ENCODE measurements at places on chromosomes 6 and 20.

GRCh38 chr6:3260296-3260695 is 1.5 kb downstream of the PSMG4 start:
- no peak for DNase-seq
- peaks cover 8% of the 10 kb centered on the region for H3K36me3 ChIP-seq
- peak overlapping the region; percentile 98 for H3K4me3 ChIP-seq

GRCh38 chr6:42028234-42029061 is 21.9 kb upstream of the TAF8 start:
- peaks cover 44% of the 10 kb centered on the region for H3K36me3 ChIP-seq
- peak overlapping the region; percentile 66 for H3K4me3 ChIP-seq
- no peaks in the 10 kb centered on the region for H3K27me3 ChIP-seq
- H3K27ac ChIP-seq = peak overlapping the region; percentile 77

DNA sequence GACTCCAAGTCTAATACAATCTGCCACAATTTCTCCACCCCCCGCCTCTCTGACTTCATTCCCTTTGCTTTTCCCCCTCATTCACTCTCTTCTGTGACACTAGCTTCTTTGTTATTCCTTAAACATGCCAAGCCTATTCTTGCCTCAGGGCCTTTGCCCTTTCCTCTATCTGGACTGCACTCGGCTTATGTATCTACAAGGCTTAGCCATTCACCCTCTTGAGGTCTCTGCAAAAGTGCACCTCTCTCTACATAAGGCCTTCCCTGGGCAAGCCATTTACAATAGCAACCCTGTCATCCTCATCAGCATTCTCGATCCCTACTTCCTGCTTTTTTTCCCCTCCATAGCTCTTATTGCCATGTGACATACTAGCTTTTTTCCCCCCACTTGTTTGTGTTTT is 168.9 kb downstream of the PDSS2 start:
- DNase-seq = no peak
- peaks cover 6% of the 10 kb centered on the region for H3K4me1 ChIP-seq
- no peaks in the 10 kb centered on the region for H3K27me3 ChIP-seq
- no peak overlapping the region for H3K4me3 ChIP-seq
- H3K36me3 ChIP-seq = no peaks in the 10 kb centered on the region

- no peak overlapping the region for H3K27ac ChIP-seq
- no peak for DNase-seq
- H3K4me1 ChIP-seq = no peaks in the 10 kb centered on the region
- no peak overlapping the region for H3K4me3 ChIP-seq
Observed at GRCh38 chr20:34781220-34781619, 44.2 kb downstream of the NCOA6 start.

DNA sequence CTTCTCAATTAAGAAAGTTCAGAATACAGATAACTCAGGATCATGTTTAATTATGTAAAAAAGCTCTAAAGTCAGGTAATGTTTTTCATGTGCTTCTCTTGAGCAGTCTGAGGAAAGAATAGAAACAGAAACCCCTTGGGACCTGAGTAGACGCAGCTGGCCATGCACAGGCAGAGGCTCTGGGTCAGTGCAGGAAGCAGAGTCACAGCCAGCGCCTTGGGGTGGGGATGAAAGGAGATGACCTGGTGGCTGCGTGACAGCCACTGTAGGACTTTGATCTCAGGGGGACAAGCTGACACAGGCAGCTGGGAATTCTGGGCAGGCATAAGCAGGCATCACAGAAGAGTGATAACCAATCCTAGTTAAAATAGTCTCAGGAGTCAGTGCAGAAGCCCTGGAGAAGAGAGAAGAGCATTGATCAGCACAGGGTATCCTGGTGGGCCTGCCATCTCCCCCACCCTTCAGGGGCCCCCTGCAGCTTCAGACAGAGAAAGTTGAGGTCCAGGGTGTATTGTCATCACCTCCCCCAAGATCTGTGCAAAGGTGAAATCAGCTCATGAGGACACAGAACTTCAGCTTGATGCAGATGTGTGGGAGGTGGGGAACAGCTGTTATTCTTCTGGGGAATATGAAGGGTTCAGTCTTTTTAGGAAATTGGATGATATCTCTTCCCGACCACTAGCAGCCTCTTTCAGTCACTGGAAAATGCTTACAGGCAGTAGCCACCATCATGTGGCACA is 6.4 kb downstream of the HLA-DQB1 start:
- peaks cover 58% of the 10 kb centered on the region for H3K36me3 ChIP-seq
- peak overlapping the region; percentile 81 for H3K27ac ChIP-seq
- peaks cover 38% of the 10 kb centered on the region for H3K4me1 ChIP-seq
- H3K27me3 ChIP-seq = no peaks in the 10 kb centered on the region
- no peak for DNase-seq

DNA sequence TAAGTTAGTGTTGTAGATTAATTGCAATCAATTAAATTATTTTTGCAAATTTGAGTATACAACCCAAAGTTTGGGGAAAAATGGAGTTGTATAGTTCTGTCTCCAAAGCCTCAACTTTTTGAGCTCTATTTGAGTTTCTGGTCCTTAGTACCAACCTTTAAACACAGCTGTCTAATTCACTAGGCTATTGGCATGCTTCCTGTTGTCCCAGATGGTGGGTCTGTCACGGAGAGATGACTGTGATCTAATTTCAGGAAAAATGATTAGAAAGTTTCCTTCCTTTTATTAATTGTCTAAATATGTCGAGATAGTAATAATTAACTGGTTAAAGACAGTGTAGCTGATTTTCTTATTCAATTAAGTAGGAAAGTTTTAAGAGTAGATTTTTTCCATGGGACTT is 109.6 kb downstream of the SCAF8 start:
- no peak overlapping the region for H3K27ac ChIP-seq
- no peak overlapping the region for H3K4me3 ChIP-seq
- peaks cover 5% of the 10 kb centered on the region for H3K36me3 ChIP-seq
- H3K27me3 ChIP-seq = no peaks in the 10 kb centered on the region
- no peak for DNase-seq

- DNase-seq = no peak
- H3K36me3 ChIP-seq = peaks cover 2% of the 10 kb centered on the region
- peaks cover 1% of the 10 kb centered on the region for H3K27me3 ChIP-seq
- H3K4me1 ChIP-seq = no peaks in the 10 kb centered on the region
- no peak overlapping the region for H3K4me3 ChIP-seq
Observed at GRCh38 chr20:19735446-19735845, 22.6 kb upstream of the RIN2 start.

DNA sequence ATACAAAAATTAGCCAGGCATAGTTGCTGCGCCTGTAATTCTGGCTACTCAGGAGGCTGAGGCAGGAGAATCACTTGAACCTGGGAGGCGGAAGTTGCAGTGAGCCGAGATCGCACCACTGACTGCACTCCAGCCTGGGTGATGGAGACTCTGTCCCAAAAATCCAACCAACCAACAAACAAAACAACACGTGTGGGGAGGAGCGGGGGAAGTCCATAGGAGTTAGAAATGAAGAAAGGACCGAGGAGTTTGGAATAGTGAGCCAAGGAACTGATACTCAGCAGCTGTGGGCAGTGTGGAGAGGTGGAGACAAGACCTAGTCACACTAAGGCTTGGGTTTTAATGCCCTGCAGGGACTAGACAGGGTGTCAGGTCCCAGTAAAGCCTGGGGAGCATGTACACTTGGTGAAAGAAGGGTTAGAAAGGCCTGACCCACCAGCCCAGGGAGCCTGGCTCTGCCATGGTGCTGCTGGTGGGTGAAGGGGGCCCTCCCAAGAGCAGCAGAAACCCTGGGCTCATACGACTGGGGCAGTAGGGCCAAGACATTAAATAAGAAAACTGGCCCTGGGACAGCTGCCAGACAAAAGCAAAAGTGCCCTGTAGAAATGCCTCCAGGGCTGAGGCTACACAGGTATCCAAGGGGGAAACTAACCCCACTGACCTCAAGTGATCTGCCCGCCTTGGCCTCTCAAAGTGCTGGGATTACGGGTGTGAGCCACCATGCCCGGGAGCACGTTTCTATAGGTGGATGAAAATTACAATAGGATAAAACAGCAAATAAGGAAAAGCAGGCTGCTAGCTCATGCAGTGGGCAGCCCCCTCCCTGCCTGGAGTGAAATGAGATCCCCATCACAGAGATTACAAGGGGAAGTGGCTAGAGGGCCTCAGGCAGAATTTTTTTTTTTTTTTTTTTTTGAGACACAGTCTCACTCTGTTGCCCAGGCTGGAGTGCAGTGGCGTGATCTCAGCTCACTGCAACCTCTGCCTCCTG is 58.0 kb downstream of the MYH7B start:
- H3K36me3 ChIP-seq = peaks cover 54% of the 10 kb centered on the region
- no peak for DNase-seq
- no peaks in the 10 kb centered on the region for H3K4me1 ChIP-seq
- no peaks in the 10 kb centered on the region for H3K27me3 ChIP-seq

DNA sequence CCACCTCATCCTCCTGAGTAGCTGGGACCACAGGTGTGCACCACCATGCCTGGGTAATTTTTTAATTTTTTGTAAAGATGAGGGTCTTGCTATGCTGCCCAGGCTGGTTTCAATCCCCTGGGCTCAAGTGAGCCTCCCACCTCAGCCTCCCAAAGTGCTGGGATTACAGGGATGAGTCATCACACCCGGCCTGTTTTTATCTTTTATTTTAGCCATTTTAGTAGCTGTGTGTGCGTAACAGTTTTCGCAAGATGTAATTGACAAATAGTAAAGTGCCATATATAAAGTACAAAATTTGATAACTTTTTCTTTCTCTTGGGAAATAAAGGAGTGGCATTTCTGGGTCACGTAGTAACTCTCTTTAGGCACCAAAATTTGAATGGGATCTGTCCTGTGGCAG is 21.4 kb downstream of the SNAI1 start:
- DNase-seq = no peak
- peaks cover 26% of the 10 kb centered on the region for H3K27me3 ChIP-seq
- H3K36me3 ChIP-seq = peaks cover 2% of the 10 kb centered on the region
- H3K4me1 ChIP-seq = peaks cover 7% of the 10 kb centered on the region
- H3K27ac ChIP-seq = no peak overlapping the region
- H3K4me3 ChIP-seq = no peak overlapping the region

- H3K36me3 ChIP-seq = no peaks in the 10 kb centered on the region
- DNase-seq = no peak
- H3K27me3 ChIP-seq = no peaks in the 10 kb centered on the region
- no peak overlapping the region for H3K27ac ChIP-seq
- no peak overlapping the region for H3K4me3 ChIP-seq
- no peaks in the 10 kb centered on the region for H3K4me1 ChIP-seq
Observed at GRCh38 chr6:130964808-130965604, 98.0 kb downstream of the EPB41L2 start.

- H3K4me3 ChIP-seq = no peak overlapping the region
Observed at GRCh38 chr20:63477061-63477616, 4.7 kb upstream of the KCNQ2 start.

DNA sequence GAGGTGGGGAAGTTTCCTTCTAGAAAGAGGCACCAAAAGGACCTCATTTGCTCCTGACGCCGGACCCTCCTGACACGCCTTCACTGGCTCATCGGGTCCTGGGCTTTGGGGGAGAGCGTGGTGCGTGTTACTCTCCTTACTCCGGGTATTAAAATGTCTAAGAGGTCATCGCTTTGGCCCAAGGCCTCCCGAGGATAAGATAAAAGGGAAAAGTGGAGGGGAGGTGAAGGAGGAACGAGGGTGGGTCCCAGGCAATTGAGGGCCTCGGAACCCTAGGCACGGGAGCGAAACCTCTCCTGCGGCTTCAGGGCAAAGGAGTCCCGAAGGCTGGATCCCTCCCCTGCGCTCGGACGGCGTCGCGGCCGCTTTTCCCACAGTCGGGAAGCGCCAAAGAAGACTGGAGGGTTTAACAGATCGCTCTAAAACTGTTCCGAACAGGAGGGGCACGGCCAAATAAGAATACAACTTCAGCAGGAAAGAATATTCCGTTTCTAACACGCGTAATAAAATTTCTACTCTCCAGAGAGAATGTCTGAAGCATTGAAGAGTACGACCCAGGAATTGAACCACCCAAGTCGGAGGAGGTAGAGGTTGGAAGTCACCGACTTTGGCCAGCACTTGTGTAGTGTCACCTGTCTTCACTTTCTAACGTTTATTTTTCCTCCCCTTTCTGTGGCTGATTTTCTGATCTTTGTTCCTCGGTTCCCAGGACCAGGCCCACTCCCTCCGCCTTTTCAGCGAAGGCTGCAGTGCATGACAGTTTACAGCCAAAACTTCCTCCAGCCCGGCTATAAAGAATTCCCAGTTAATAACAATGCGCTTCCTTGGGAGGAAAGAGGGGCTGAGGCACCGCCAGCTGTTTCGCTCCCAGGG is 2.1 kb upstream of the TBXT start:
- DNase-seq = no peak
- no peak overlapping the region for H3K4me3 ChIP-seq
- H3K27me3 ChIP-seq = peaks cover 19% of the 10 kb centered on the region
- no peaks in the 10 kb centered on the region for H3K36me3 ChIP-seq
- H3K4me1 ChIP-seq = peaks cover 7% of the 10 kb centered on the region

GRCh38 chr6:117072781-117073180 is 192.6 kb upstream of the VGLL2 start:
- H3K36me3 ChIP-seq = peaks cover 2% of the 10 kb centered on the region
- H3K4me1 ChIP-seq = no peaks in the 10 kb centered on the region
- H3K27ac ChIP-seq = no peak overlapping the region
- no peak for DNase-seq
- no peaks in the 10 kb centered on the region for H3K27me3 ChIP-seq

- H3K4me1 ChIP-seq = no peaks in the 10 kb centered on the region
- H3K36me3 ChIP-seq = no peaks in the 10 kb centered on the region
- no peak overlapping the region for H3K4me3 ChIP-seq
- H3K27me3 ChIP-seq = no peaks in the 10 kb centered on the region
- no peak overlapping the region for H3K27ac ChIP-seq
Observed at GRCh38 chr6:19755181-19755580, 82.0 kb upstream of the ID4 start.

- H3K4me3 ChIP-seq = peak overlapping the region; percentile 89
- H3K27ac ChIP-seq = peak overlapping the region; percentile 94
- peaks cover 49% of the 10 kb centered on the region for H3K4me1 ChIP-seq
- DNase-seq = peak; percentile 43
Observed at GRCh38 chr6:26304797-26305640, 60.0 kb upstream of the BTN3A2 start.

- H3K36me3 ChIP-seq = no peaks in the 10 kb centered on the region
- H3K27me3 ChIP-seq = no peaks in the 10 kb centered on the region
- H3K27ac ChIP-seq = no peak overlapping the region
- no peak for DNase-seq
- no peaks in the 10 kb centered on the region for H3K4me1 ChIP-seq
- H3K4me3 ChIP-seq = no peak overlapping the region
Observed at GRCh38 chr6:36642913-36643817, 35.3 kb upstream of the CDKN1A start.

All from central memory CD8-positive, alpha-beta T cell (primary cell).